ENCODE measurements at places on chromosomes 16 and 17. TPM values are rescaled to one million over a fixed set of nuclear protein-coding genes. Genes with fewer than 3 reads are reported as not detected.

The SLC35G3 gene
- not detected for polyA plus RNA-seq

- DNase-seq: no peak
Measured at GRCh38 chr16:52050418-52050817, 496.5 kb downstream of the TOX3 start.

- no peak for DNase-seq
Measured at GRCh38 chr16:55655381-55655896, 349 bp upstream of the SLC6A2 start.

The LRRC37A gene
- polyA plus RNA-seq: 1.9 TPM

All from GM23338 (cell line).